Sciatic nerve (tissue), 2 donors: ENCODE measurements at places on chromosomes 7 and 10. TPM values are rescaled to one million over a fixed set of nuclear protein-coding genes. Genes with fewer than 3 reads are reported as not detected.

TMEM130 gene
- 5.7 TPM for total RNA-seq

SORBS1 gene
- 593 TPM for total RNA-seq

ALOX5 gene
- total RNA-seq: 33.7 TPM

CPSF4 gene
- total RNA-seq: 38.0 TPM

DNA sequence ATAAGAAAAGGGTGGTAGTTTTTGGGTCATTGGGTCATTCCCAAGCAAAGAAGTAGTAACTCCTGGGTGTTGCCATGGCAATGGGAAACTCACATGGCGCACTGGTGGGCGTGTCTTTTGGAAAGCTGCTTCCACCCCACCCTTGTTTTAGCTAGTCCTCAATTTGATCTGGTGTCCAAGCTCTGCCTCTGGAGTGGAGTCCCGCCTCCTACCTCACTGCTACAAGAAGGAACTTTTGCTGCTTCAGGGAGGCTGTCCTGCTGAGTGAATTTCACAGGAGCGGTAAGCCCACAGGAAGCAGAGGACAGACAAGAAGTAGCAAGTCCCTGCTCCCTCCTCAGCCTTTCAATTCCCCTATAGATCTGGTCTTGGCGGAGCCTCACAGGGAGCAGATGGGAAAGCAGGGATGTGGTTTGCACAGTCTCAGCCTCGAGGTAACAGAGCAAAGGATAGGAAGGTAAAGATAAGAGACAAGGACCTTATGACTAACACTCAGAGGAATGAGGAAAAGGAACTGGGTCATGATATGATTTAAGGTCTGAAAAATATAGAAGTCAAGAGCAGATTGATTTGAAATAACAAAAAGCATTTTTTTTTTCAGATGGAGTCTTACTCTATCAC is 700.3 kb downstream of the TNS3 start:
- DNase-seq: no peak

GRCh38 chr7:17194656-17195055 is 103.8 kb upstream of the AHR start:
- no peak for DNase-seq

- DNase-seq: peak; percentile 43
Measured at GRCh38 chr10:132104062-132104461, 38.3 kb downstream of the JAKMIP3 start.

DNA sequence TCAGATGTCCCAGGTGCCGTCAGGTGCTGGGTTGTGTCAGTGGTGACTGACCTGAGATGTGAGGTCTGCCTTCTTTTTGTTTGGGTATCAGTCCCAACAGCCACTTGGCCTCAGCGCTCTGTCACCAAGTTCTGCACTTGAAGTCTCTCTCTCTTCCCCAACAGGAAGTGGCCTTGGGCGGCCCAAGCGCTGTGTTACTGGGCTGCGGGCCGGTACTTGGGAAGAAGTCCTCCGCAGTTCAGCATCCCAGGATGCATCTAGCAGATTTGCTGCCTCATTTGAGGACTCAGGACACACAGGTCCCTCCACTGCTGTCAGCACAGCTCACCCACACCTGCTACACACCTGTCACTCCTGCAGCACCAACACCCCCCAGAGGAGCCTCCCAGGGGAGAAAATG is 40.1 kb downstream of the LYZL2 start:
- DNase-seq: no peak

DNA sequence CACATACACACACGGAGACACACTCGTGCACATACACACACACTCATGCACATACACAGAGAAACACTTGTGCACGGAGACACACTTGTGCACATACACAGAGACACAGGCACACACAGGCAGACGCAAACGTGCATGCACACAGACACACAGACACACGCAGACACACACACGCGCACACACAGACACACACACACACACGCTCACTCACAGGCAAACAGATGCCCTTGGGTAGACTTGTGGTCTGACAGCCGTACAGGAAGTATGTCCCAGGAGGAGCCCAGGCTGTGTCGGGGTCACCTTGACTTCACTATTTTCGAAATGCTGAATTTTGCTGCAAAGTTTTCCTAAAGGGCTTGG is 538.0 kb downstream of the DNAJB6 start:
- DNase-seq: no peak

DNA sequence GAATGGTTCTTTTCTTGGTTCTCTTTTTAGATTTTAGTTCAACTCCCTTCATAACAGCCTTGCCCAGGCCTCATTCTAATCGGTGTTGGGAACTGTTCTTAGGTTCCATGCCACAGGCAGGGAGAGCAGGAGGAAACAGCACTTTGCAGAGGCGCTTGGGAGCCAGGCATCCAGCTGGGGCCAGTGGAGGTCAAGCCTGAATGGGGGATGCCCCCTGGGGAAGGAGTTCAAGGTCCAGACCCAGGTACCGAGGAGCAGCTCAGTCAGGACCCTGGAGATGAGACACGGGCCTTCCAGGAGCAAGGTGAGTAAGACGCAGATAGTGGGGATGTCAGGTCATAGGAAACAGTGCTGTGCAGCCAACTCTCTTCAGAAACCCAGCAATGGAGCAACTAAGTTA is 4.5 kb downstream of the ZSCAN25 start:
- no peak for DNase-seq

- DNase-seq: no peak
Measured at GRCh38 chr7:38822549-38822948, 86.4 kb downstream of the VPS41 start.

- DNase-seq: no peak
Measured at GRCh38 chr10:3716093-3716492, 68.9 kb downstream of the KLF6 start.

GRCh38 chr10:11022213-11022612 is 4.5 kb downstream of the CELF2 start:
- no peak for DNase-seq
